HAP-1 (cell line): ENCODE measurements at places on chromosomes 4 and X.

- no peak for DNase-seq
These were observed 21.7 kb upstream of the RGS12 start for GRCh38 chr4:3271131-3271530.

DNA sequence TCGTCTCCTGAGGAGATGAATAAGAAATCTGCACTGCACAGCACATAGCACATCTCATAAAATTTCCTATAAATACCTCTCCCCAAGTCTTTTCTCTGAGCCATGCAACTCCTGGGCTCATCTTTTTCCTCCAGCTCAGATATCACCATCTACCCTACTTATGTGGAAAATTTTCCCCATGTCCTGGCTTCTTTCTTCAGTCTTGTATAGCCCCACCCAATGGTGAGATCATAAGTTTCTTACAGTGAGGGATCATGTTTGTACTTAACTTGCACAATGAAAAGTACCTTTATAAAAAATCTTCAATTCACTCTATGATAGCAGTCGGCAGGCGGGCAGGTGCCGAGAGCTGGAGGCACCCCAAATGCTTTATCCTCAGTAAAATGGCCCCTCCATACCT, 198.6 kb upstream of the S100G start:
- no peak for DNase-seq

- DNase-seq, result no peak
These were observed 6.0 kb upstream of the ANXA3 start for GRCh38 chr4:78545275-78546246.

- no peak for DNase-seq
These were observed 572.8 kb upstream of the FRG1 start for GRCh38 chr4:189367832-189368231.

DNA sequence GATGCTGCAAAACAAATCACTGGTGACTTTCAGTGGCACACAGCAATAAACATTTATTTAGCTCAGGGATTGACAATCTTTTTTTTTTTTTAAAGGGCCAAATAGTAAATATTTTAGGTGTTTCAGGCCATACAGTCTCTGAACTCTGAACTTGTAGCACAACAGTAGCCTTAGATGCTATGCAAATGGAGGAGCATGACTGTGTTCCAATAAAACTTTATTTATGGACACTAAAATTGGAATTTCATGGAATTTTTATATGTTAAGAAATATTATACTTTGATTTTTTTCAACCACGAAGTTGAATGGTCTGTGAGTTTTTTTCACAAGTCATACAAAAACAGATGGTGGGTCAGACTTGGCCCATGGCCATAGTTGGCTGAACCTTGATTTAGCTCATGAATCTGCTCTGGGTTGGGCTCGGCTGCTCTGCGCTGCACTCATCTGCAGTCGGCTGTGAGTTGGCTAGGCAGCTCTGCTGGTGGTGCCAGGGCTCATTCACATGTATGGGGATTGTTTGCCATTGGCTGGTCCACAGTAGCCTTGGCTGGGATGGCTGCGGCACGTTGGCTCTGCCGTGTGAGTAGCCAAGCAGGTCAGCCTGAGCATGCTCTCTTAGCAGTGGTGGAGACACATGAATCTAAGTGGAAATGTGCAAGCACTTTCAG, 231.7 kb upstream of the PGRMC2 start:
- DNase-seq, result no peak

DNA sequence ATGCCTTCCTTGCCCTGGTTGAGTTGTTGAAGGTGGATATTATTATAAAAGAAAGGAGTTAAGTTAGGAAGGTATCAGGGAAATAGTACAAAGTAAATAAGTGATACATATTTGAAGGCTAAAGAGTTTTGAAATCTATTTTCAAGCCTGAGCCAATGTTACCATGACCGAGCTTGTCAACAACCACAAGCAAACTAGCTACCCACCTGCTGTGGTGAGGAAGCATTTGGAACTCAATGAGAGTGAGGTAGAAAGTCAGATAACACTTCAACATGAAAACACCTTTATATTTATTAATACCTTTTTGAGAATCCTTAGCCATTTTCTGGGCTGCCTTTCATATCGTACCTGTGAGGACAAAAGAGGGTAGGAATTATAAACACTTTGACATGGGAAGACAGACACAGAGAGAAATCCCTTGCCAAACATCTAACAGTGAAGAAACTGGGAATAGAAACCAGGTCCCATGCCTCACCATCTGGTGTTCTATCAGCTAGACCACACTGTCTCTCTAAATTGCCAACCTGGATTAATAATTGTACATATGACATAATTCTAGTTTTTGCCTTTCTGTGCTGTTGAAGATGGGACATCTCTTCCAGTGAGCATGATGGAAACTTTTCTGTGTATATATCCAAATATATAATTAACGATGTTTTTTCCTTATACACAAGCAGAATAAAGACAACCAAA, 606.4 kb upstream of the NR3C2 start:
- no peak for DNase-seq

DNA sequence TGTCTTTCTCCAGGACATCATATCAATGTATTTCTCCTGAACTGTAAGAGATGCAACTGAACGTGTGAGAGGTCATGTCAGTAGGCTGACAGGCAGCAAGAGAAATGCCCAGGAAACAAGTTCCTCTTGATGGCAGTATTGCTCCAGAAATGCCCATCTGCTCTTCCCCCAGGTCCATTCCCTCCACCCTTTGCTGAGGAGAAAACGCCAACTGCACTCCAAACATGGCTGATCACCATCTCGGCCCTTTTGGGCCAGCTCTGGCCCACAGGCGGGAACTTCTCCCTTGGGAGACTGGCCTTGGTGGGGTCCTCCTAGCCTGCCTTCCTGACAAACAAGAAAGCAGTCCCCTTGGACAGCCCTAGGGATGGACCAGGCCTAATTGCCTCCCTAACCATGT, 276.5 kb upstream of the AGTR2 start:
- DNase-seq, result no peak

DNA sequence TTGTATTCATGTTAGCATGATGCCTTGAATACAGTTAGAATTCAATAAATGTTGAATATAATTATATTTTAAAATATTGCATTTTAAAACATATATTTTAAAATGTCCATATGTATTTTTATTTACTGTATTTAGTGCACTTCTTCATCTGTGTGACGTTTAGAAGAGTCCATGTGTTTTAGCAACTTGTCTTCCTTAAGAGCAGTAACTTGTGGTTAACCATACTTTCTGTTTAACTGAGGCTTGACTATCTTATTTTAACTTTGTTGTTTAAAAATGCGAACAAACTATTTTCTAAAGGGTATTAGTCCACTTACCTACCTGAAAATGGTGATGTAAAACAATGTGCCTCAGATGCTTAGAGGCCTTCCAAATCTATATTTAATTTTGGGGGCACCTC, 858 bp downstream of the DMP1 start:
- DNase-seq, result no peak

GRCh38 chr4:41734371-41734770, 14.2 kb downstream of the PHOX2B start:
- no peak for DNase-seq

DNA sequence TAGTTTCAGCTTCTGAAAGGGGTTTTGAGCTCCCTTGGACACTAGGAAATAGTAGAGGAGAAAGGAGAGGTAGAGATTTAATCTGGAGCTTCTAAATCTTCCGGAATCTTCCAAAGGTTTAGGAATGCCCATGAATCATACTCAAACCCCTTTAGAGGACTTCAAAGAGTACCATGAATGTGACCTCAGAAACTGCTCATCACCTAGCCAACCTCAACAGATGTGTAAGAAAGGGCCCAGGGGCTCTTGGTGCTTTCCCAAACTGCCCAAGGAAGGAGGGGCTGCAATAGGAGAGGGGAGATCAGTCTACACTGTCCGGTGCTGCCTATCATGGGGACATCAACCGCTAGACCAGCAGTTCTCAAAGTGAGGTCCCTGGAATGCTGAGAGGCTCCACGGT, 109.1 kb downstream of the RBM47 start:
- DNase-seq, result no peak

GRCh38 chr4:8494983-8495548, 54.5 kb downstream of the TRMT44 start:
- no peak for DNase-seq

GRCh38 chrX:104684077-104684476, 118.1 kb downstream of the IL1RAPL2 start:
- no peak for DNase-seq

GRCh38 chr4:123624959-123625358, 228.4 kb downstream of the SPRY1 start:
- no peak for DNase-seq

GRCh38 chr4:10704430-10704810, 19.9 kb upstream of the CLNK start:
- DNase-seq, result no peak

DNA sequence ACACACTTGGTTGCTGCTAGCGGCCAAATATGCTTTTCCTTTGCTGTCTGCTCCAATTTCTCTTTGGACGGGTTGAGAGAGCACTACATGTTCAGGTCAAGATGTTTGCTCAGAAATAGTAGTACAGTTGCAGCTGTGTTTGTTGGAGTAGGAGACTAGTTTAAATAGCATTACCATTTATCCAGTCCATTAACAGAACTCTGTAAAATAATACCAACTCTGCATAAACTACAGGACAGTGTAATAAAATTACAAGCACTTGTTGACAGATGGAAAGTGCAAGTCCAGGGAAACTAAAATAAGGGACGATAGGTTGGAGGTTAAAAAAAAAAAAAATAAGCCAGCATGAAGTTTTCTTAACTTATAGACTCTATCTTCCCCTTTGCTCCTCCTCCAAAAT, 20.2 kb downstream of the SLIT2 start:
- no peak for DNase-seq
